ENCODE measurements at places on chromosomes 16 and 17.

DNA sequence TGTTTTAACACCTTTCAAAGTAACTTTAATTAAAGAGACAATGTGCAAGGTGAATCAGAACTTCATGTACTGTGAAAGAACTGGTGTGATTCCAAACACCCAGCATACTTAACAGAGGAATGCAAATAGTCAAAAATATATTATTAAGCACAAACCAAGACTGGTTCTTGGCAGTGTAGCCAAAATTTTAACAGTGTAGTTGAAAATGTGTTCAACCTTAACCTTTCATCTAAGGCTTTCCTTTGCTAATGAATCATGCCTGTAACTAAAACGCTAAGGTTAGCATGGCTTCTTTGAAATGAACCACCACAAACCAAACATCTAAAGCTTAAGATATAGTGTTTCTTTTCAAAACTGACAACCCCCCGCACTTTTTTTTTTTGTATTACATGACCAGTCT is 146.3 kb upstream of the AXIN2 start:
- no peak overlapping the region for H3K4me3 ChIP-seq
- no peaks in the 10 kb centered on the region for H3K36me3 ChIP-seq
- H3K4me1 ChIP-seq: no peaks in the 10 kb centered on the region
- no peak overlapping the region for H3K27ac ChIP-seq
- no peak for DNase-seq

- DNase-seq: no peak
- no peaks in the 10 kb centered on the region for H3K36me3 ChIP-seq
- H3K27me3 ChIP-seq: no peaks in the 10 kb centered on the region
- H3K27ac ChIP-seq: no peak overlapping the region
- no peak overlapping the region for H3K4me3 ChIP-seq
These were observed 253.3 kb downstream of the MAF start for GRCh38 chr16:79347277-79347676.

DNA sequence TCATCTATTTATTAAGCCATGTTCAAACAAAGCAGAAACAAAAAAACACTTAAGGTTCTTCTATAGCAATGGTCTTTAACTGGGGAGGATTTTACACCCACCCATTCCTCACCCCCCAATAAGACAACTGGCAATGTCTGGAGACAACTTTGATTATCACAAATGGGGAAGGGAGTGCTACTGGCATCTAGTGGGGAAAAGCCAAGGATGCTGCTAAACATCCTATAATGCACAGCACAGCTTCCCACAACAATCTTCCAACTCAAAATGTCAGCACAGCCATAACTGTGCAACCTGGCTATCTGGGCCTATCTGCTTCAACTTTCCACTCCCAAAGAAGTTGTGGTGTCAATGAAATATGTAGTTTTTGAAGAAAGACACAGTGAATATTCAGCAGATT is 1044.4 kb downstream of the CDH8 start:
- H3K27me3 ChIP-seq: no peaks in the 10 kb centered on the region
- H3K36me3 ChIP-seq: no peaks in the 10 kb centered on the region
- H3K4me3 ChIP-seq: no peak overlapping the region
- no peaks in the 10 kb centered on the region for H3K4me1 ChIP-seq
- DNase-seq: no peak

GRCh38 chr17:6592173-6592572 is 35.8 kb upstream of the PITPNM3 start:
- no peak overlapping the region for H3K4me3 ChIP-seq
- H3K4me1 ChIP-seq: no peaks in the 10 kb centered on the region
- no peaks in the 10 kb centered on the region for H3K27me3 ChIP-seq
- peaks cover 17% of the 10 kb centered on the region for H3K36me3 ChIP-seq

DNA sequence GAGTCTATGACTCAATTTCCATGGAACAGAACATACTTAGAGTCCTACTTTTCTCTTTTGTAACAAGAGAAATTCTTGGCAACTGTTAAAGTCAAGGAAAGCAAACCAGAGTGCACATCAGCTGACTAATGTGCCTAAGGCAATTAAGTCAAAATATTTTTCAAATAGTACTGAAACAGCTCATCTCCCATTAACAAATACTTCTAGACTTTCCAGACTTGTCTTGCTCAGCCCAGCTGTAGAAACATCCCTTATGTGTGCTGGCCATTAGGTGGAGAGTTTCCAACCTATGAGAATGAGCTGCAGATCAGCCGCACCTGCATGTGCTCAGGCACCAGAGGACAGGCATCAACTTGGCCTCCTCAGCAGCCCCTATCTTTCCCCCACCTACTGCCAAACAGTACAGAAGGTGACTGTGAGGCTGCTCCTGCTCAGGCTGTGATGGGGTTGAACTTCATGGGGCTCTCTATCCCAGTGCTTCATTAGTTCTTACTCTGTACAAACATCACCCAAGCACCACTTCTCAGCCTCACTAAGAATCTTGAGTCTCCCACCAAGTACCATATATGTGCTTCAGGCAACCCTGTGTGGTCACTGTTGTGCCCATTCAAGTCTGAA is 32.2 kb downstream of the TEX2 start:
- H3K4me1 ChIP-seq: no peaks in the 10 kb centered on the region
- no peak overlapping the region for H3K4me3 ChIP-seq
- no peak overlapping the region for H3K27ac ChIP-seq
- no peaks in the 10 kb centered on the region for H3K36me3 ChIP-seq

GRCh38 chr16:28193530-28194423 is 18.0 kb downstream of the XPO6 start:
- H3K36me3 ChIP-seq: no peaks in the 10 kb centered on the region
- peak; percentile 35 for DNase-seq
- H3K27me3 ChIP-seq: no peaks in the 10 kb centered on the region
- H3K27ac ChIP-seq: peak overlapping the region; percentile 40
- H3K4me3 ChIP-seq: no peak overlapping the region

DNA sequence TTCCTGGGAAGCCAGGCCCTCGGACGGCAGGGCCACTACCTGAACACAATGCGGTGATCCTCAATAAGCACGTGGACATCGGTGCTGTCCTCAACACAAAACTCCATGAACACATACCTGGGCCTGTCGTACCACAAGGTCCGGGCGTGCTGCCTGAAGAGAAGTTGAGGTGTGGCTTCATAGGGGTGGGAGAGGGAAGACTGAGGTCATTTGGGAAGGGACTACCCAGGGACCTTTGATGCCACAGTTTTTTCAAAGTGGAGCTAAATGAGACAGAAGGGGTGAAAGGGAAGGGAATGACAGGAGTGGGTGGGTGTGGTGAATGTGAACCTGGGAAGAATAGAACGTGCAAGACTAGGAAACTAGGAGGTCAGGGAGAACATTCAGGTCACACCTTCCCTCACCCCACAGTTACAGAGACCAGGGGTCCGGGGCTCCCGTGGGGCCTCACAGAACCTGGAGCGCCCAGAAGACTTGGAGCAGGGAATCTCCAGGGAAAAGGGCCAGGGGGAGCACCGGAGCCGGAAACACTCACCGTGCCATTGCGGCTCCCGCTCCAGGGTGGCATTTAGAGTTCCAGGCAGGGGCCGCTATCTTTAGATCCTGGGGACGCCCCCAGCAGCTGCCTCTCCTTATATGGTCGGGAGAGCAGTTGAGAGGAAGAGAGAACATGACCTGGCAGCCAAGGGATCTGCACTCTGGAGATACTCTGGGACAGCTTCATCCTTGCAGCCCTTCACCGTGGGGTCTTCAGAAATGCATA is at the start of gene PTGES3L:
Gene PTGES3L, minus strand, starts transcription at position 570 of the 763 bp plus-strand sequence. Its CDS starts 27 bp downstream, at position 543.
- H3K27me3 ChIP-seq: no peaks in the 10 kb centered on the region
- no peaks in the 10 kb centered on the region for H3K36me3 ChIP-seq
- peak within 1 kb of the TSS; percentile 1 for H3K27ac ChIP-seq
- H3K4me3 ChIP-seq: peak within 1 kb of the TSS; percentile 88

- H3K27ac ChIP-seq: no peak overlapping the region
- H3K4me3 ChIP-seq: no peak overlapping the region
- H3K36me3 ChIP-seq: no peaks in the 10 kb centered on the region
- no peaks in the 10 kb centered on the region for H3K27me3 ChIP-seq
These were observed 231.6 kb upstream of the DYNLRB2 start for GRCh38 chr16:80309178-80309577.

- peaks cover 7% of the 10 kb centered on the region for H3K4me1 ChIP-seq
- H3K27me3 ChIP-seq: peaks cover 14% of the 10 kb centered on the region
- peaks cover 3% of the 10 kb centered on the region for H3K36me3 ChIP-seq
- no peak for DNase-seq
- H3K4me3 ChIP-seq: no peak overlapping the region
These were observed 3.2 kb downstream of the CBX4 start for GRCh38 chr17:79835953-79836509.

GRCh38 chr16:88170528-88170991 is 212.2 kb upstream of the ZNF469 start:
- H3K4me1 ChIP-seq: no peaks in the 10 kb centered on the region
- H3K27ac ChIP-seq: no peak overlapping the region
- H3K27me3 ChIP-seq: no peaks in the 10 kb centered on the region
- no peak overlapping the region for H3K4me3 ChIP-seq
- DNase-seq: no peak
- no peaks in the 10 kb centered on the region for H3K36me3 ChIP-seq

GRCh38 chr17:40075201-40075941 is 12.6 kb downstream of the THRA start:
- H3K36me3 ChIP-seq: peaks cover 10% of the 10 kb centered on the region
- H3K27ac ChIP-seq: no peak overlapping the region
- no peaks in the 10 kb centered on the region for H3K27me3 ChIP-seq
- H3K4me3 ChIP-seq: no peak overlapping the region
- peak; percentile 63 for DNase-seq

GRCh38 chr16:10138881-10139280 is 43.3 kb downstream of the GRIN2A start:
- no peak overlapping the region for H3K27ac ChIP-seq
- H3K4me3 ChIP-seq: no peak overlapping the region
- no peaks in the 10 kb centered on the region for H3K4me1 ChIP-seq
- no peaks in the 10 kb centered on the region for H3K36me3 ChIP-seq

DNA sequence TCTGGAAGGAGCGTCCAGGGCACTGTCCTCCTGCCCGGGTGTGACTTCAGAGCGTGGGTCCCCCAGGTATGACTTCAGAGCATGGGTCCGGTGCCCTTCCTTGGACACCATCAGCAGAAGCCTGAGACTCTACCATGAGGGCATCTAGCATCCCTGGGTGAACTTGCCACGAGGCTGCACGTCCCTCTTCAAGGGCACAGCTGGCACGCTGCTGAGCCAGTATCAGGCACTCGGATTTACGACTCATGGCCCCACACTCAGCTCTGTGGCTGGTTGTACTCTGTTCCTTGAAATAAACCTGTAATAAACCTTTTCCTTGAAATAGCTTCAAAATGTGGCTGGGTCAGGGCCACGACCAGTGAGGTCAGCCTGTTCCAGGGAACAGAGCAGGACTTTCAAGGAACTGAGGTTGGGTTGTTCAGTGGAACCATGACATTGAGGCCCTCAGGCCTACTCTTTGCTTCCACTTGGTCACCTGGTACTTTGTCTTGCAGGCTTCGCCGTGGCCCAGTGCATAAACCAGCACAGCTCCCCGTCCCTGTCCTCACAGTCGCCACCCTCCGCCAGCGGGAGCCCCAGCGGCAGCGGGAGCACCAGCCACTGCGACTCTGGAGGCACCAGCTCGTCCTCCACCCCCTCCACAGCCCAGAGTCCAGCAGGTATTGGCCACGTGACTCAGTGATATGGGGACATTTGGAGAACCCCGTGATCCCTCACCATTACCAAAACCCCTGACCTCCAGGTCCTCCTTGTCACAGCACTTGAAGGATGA is 89.9 kb downstream of the SOCS1 start:
- no peak for DNase-seq
- peaks cover 10% of the 10 kb centered on the region for H3K36me3 ChIP-seq
- no peak overlapping the region for H3K4me3 ChIP-seq
- H3K27me3 ChIP-seq: no peaks in the 10 kb centered on the region
- H3K27ac ChIP-seq: no peak overlapping the region
- H3K4me1 ChIP-seq: no peaks in the 10 kb centered on the region

GRCh38 chr16:10001258-10001775 is 180.9 kb downstream of the GRIN2A start:
- DNase-seq: no peak
- H3K27ac ChIP-seq: no peak overlapping the region
- H3K4me3 ChIP-seq: no peak overlapping the region
- H3K36me3 ChIP-seq: no peaks in the 10 kb centered on the region
- H3K4me1 ChIP-seq: no peaks in the 10 kb centered on the region

DNA sequence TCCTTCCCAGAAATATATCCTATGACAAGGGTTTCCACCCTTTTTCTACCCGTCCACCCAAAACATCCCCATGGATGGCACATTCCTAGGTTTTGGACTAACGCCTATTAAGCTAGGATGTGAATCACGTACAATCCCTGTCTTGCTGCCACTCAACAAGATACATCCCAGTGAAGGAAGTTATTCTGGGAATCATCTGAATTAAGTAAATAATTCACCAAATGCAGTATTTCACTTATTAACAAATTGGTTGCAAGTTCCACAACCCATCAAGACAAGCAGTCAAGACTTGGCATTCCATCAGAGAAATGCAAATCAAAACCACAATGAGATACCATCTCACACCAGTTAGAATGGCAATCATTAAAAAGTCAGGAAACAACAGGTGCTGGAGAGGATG is 32.1 kb downstream of the ASPA start:
- no peaks in the 10 kb centered on the region for H3K4me1 ChIP-seq
- no peaks in the 10 kb centered on the region for H3K36me3 ChIP-seq
- H3K27ac ChIP-seq: no peak overlapping the region
- H3K4me3 ChIP-seq: no peak overlapping the region
- no peaks in the 10 kb centered on the region for H3K27me3 ChIP-seq

- H3K27me3 ChIP-seq: peaks cover 9% of the 10 kb centered on the region
- no peak overlapping the region for H3K27ac ChIP-seq
- H3K4me3 ChIP-seq: no peak overlapping the region
These were observed 15.1 kb downstream of the NGFR start for GRCh38 chr17:49510059-49510719.

- H3K4me3 ChIP-seq: no peak overlapping the region
- peaks cover 10% of the 10 kb centered on the region for H3K36me3 ChIP-seq
- H3K27me3 ChIP-seq: no peaks in the 10 kb centered on the region
- no peak overlapping the region for H3K27ac ChIP-seq
- peaks cover 8% of the 10 kb centered on the region for H3K4me1 ChIP-seq
These were observed 10.0 kb downstream of the SNN start for GRCh38 chr16:11677959-11678881.

GRCh38 chr17:73933164-73933766 is 270.2 kb upstream of the RPL38 start:
- H3K27ac ChIP-seq: no peak overlapping the region
- no peak for DNase-seq
- no peaks in the 10 kb centered on the region for H3K4me1 ChIP-seq
- no peaks in the 10 kb centered on the region for H3K27me3 ChIP-seq
- H3K36me3 ChIP-seq: no peaks in the 10 kb centered on the region

Data from endothelial cell of umbilical vein (primary cell).